ENCODE measurements at places on chromosomes 5 and 9.

GRCh38 chr5:83443534-83443933 is 28.0 kb upstream of the VCAN start:
- no peak for DNase-seq

GRCh38 chr5:174409070-174409469 is 315.3 kb upstream of the MSX2 start:
- no peak for DNase-seq

GRCh38 chr5:134139377-134139851 is 24.9 kb downstream of the TCF7 start:
- DNase-seq = no peak

DNA sequence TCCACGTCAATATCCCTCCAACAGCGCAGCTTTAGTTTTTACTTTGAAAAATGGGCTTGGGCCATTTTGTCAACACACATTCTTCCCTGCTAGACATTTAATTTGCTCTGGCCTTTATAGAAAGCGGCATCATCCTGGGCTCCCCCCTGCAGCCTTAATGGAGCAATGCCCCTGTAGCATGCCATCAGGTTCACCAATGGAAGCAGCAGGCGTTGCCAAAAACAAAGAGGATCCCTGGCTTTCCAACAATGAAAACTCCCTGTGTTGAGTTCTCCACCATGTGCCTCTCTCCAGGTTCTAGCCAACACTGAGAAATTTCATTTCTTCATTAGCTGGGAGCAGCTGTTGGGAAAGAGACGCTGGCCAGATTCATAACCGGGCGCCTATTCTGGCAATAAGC is 139.5 kb downstream of the ZNF622 start:
- no peak for DNase-seq

GRCh38 chr5:174617285-174617684 is 107.1 kb upstream of the MSX2 start:
- no peak for DNase-seq

Data from stimulated activated CD4-positive, alpha-beta T cell treated with anti-CD3 and anti-CD28 coated beads, Interleukin-15, amount 100 ng/mL, for 1 hour (primary cell).